Amygdala (tissue), 56 donors: ENCODE measurements at places on chromosomes 11 and 22.

GRCh38 chr11:116651098-116651736, 121.6 kb downstream of the BUD13 start:
- DNase-seq: no peak

GRCh38 chr11:29263971-29264682, 752.7 kb downstream of the KCNA4 start:
- DNase-seq: no peak

DNA sequence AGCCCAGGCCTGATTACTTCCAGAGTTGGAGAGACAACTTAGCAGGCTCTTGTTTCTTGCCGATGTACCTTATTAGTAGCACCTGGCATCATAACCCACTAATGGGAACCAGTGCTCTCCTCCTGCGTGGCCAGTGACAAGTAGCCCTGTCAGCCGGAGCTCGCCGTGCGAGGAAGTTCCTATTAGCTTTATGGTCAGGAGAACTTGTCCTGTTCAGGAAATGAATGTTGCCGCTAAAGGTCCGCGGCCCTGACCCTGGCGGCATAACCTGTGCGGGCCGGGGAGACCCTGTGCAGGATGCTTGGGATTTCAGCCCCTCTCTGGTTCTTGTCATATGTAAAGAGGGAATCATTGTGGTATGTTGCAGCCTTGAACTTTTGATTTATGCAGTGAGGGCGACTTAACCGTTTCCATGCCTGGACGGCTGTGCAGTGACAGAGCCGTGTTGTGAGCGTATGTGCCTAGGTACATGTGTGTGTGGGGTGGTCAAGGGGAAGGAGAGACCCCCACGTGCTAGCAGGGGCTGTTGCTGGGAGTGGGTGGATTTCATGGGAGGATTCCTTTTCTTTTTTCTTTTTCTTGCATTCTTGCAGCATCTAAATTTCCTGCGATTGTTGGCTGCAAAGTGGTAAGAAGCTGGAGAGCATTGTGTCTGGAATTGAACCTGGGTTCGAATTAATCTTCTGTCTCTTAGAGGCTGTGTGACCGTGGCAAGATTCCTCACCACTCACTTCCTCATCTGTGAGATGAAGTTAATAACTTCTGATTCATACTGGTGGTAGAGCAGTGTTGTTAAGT, 15.2 kb downstream of the ZBTB16 start:
- no peak for DNase-seq

GRCh38 chr11:34030382-34030781, 21.1 kb upstream of the CAPRIN1 start:
- DNase-seq: no peak

DNA sequence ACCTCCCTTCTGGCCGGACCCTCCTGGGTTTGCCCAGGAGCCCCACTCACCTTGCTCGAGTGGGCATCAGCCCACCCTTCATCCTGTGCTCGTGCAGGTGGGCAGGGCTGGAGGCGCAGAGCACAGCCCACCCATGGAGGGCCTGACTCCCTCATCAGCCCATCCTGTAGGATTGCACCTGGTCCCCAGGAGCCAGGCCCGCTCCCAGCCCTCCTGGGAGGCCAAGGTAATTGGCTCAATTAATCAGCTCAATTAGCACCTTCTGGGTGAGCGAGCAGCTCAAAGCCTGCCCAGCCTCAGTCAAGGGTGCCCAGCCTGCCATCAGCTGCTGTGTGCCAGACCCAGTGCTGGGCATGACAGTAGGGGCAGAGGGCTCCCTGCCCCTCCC, 58.1 kb upstream of the NECTIN1 start:
- no peak for DNase-seq

- no peak for DNase-seq
Observed at GRCh38 chr11:64364435-64364834, 5.5 kb downstream of the RPS6KA4 start.

- DNase-seq: no peak
Observed at GRCh38 chr11:40295466-40295865, 1164.0 kb downstream of the LRRC4C start.

DNA sequence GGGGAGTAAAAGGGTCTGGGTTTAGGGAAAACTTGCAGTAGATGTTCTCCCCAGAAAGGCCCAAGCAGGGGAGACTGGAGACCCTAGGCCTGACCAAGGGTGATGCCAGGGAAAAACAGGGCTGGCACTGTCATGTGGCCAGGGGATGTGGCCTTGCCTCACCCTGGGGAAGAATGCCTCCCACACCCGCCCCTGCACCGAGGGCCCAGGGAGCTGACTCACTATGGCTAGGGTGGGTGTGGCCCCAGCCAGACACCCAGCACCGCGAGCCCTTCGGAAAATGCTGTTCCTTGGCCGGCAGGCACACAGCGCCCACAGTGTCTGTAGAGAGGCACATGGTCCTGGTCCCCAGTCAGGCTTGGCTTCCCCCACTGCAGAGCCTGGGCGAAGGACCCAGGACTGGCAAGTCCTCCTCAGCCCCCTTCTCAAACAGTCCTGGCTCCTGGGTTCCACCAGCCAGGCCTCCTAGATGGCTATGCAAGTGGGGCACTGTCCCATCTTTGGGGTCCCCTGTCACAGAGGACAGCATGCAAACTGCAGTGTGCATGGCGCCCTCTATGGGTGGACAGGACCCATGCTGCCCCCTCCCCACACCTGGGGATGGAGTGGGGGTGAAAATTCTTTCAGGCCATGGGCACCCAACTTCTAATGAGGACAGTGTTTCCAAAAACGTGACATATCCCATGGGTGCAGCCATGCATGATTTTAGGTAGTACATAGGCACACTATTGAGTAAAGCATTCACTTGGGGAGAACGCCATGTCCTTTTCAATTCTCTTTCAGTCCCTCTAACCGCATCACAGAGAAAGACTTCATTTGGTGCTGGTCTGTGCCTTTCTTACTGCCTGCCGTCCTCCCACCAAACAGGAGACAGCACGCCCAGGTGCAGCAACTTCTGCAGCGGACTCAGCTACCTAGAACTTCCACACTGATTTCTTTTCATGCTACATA, 15.2 kb downstream of the TMPRSS5 start:
- DNase-seq: no peak

DNA sequence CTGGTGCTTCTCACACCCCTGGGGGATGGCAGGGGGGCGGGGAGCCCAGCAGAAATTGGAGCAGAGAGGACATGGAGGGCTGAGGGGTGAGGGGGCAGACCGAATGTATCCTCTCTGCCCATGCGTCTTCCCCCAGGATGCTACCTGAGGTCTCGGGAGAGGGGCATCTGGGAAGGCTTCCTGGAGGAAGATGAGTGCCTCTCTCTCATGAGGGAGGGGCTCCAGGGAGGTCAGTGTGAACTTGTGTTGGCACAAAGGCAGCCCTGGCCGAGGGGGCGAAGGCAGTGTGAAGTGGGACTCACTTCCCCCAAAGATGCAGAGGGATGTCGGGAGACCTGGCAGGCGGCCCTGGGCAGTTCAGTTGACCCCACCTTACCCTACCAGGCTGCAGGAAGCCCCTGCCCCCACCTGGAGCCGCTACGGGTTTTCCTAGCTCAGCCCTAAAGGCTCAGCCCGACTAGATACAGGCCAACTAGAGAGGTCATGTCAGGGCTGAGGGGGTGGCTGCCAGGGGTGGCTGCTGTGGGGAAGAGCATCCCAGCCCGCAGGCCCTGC, 10.4 kb downstream of the ASCL2 start:
- DNase-seq: no peak

- no peak for DNase-seq
Observed at GRCh38 chr22:25567251-25567675, 2.8 kb downstream of the GRK3 start.

GRCh38 chr11:70517988-70518907, 119.9 kb downstream of the CTTN start:
- no peak for DNase-seq

GRCh38 chr11:69145050-69145380, 10.7 kb upstream of the SMIM38 start:
- no peak for DNase-seq

DNA sequence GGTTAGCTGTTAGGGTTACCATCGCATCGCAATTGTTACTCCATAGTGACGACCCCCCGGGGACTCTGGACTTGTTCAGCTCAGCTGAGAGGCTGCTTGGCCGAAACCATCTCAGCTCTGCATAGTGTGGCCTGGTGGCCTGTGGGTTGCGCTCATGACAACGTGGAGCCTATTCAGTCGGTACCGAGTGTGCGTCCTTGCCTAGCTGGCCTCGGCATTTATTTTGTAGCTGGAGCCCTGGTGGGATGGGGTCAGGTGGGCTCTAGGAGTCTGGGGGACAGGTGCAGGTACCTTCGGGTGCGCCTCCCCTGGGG, 13.5 kb downstream of the LRP5 start:
- no peak for DNase-seq

- DNase-seq: no peak
Observed at GRCh38 chr11:61587951-61588727, 7.3 kb upstream of the SYT7 start.

DNA sequence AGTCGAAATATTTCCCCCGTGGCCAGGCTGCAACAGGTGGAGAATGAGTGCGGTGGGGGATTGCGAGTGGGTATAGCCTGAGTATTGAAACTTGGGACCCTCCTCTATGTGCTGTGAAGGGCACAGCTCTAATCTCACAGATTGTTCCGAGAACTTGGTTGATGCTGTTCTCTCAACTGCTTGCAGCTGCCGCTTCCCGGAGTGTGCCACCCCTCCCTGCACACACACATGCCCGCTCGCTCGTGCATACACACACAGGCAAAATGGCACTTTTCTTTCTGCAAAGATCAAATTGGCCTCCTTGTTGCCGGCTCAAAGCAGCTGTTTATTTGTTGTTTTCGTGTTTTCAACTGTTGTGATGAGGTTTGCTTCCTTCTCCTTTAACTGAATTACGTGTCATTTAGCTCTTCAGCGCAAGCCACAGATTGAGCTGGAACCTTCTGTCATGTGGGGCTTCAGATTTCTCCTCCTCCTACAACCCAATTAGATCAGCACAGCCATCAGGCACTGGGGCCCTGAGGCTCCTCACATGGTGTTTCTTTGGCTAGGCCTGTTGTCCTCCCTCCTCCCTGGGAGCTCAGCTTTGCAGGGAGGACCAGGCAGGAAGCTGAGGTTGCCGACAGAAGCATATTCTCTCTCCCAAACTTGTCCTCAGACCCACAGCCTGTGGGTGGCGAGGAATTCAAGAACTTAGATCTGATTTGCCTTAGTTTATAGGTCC, 13.9 kb upstream of the B3GAT1 start:
- DNase-seq: no peak

- no peak for DNase-seq
Observed at GRCh38 chr11:35787013-35787504, 124.5 kb downstream of the TRIM44 start.

DNA sequence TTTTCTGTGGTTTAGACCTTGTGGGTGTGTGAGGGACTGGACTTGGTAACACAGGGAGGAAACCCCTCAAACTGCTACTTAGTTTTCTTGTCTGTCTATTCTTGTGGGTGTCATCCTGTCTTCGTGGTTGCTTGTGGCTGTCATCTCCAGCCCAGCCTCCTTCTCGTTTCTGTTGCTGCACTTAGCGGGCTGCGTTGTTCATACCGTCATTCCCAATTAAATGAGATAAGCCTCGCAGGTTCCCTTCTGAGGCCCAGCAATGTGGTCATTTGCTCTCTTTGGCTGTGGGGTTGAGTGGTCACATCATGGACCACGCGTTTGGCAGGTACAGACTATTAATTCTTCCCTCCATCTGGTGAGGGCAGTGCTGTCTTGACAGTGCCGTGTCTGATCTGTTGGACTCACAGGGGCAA, 18.8 kb downstream of the PANX1 start:
- no peak for DNase-seq

DNA sequence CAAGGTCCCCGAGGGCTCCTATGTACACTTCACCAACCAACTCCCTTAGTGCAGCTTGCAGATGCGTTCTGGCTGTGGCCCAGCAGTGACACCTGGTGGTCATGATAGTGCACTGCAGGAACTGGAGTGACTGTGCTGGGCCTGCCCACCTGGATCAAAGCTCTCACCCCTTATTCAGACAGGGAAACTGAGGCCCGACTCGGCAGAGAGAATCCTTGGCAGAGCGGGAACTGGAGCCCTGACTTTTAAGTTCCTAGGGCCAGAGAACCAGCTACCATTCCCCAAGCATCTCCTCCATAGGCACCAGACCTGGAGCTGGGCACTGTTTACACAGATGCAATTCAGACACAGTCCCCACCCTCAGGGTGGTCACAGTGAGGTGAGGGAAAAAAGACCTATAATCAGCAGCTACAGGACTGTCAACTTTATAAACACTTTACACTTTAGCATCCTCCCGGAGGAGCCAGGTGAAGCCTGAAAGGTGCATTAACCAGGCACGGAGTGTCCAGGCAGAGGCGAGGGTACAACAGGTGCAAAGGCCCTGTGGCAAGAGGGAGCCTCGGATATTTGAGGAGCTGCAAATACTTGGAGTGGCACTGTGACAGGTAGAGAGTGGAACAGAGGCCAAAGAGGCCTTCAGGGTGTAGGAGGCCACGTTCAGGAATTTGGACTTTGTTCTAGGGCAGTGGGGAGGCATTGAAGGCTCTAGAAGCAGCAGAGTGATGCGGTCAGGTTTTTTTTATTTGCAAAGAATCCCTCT, 22.0 kb downstream of the RHBDD3 start:
- peak; percentile 20 for DNase-seq

- no peak for DNase-seq
Observed at GRCh38 chr11:73028611-73029010, 113.5 kb downstream of the FCHSD2 start.

DNA sequence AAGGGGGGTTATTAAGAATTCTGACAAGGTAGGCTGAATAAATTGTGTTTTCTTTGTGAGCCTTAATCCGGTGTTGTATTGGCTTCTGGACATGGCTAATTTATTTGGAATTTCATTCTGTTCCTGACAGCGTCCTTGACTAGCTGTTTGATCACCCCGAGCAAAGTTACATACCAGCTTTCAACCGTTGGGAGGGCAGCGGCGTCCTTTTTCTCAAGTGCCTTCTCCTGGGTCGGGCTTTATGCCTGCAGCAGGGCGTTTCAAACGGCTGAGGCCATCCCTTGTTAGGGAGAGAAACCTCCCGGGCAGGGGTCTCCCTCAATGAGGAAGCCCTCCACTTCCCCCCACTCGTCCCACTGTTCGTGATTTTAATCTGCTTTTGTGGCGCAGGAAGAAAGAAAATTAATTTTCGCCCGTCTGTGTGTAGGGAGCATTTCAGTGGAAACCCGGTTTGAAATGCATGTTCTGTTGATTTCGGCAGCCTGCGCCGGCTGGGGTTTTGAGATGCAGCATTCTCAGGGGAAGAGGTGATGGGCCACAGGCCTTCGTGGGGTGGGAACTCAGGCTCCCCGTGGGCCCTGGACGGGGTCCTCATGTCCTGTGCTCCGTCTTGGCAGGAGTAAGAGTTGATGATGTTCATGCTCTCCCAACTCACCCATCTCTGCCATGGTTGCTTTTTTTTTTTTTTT, 2.9 kb upstream of the SMIM38 start:
- DNase-seq: no peak

- no peak for DNase-seq
Observed at GRCh38 chr11:69243496-69244200, 50.3 kb upstream of the MYEOV start.

- no peak for DNase-seq
Observed at GRCh38 chr11:16604794-16605388, 133.6 kb upstream of the C11orf58 start.
